NB4 (cell line): ENCODE measurements at places on chromosomes 5 and 9.
A peak's percentile ranks its signal among the peaks of the same experiment; 100 is the strongest.

GRCh38 chr9:92496396-92497176 lies 14.3 kb upstream of the ASPN start:
- no peak for DNase-seq

DNA sequence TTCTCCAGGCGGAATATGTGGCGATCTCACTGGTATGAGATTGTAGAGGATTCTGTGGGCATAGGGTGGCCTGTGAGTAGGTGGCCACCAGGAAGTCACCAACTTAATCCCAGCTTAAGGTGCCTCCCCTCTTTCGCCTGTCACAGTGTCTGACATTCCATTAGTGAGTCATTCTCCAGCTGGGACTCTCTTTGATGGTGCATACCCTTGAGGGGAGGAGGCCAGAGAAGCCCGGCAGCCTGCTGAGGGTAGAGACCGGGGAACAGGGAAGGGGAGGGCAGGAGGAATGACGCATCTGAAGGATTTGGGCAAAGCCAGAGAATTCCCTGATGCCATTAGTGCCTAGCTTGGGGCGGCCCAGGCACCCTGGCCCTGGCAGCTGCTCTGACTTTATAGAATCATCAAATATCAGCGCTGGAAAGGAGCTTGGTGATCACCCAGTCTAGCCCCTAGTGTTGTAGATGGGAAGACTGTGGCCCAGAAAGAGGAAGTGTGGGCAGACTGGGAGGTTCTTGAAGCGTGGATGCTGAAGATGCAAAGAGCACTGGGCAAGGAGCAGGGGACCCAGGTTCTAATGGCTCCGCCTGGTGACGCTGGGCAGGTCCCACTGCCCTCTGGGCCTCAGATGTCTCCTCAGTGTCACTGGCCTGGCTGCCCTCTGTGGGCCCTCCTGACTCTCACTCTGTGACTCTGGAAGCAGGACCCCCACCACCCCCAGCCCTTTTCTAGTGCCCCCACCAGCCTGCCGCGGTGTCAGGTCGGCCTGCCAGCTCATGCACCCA lies 41.4 kb downstream of the DAB2IP start:
- peak; percentile 47 for DNase-seq

- DNase-seq = no peak
Measured at GRCh38 chr5:11814373-11814772, 89.9 kb downstream of the CTNND2 start.

DNA sequence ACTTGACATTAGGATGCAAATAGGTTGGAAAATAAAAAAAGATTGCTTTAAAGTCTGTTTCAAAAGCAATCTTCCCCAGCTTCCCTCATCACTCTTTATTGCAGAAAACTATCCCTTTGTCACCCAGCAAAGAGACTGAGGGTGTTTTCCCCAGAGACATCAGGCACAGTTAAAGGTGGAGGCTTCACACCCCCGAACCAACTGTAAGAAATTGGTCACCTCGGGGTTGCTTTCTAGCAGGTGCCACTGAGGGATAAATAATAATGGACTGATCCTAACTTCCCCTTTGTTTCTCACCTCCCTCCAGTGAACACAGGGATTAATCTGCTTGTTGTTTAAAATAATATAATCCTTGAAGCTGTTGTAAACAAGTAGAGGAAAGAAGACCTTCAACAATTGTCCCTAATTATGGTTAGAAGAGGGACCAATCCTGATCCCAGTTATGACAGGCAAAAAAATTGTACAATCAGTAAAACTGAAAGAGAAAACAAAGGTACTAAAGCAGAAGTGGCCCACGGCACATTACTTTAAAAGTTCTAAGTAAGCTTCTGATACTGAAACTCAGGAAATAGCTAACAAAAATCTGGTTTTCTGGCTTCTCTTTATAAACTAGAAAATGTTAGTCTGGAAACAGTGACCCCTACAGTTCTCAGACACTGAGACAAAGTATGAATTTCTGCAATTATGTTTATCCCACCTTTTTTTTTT lies 6.6 kb upstream of the PCSK1 start:
- no peak for DNase-seq

GRCh38 chr9:114607671-114608524 lies 3.2 kb upstream of the TMEM268 start:
- no peak for DNase-seq

DNA sequence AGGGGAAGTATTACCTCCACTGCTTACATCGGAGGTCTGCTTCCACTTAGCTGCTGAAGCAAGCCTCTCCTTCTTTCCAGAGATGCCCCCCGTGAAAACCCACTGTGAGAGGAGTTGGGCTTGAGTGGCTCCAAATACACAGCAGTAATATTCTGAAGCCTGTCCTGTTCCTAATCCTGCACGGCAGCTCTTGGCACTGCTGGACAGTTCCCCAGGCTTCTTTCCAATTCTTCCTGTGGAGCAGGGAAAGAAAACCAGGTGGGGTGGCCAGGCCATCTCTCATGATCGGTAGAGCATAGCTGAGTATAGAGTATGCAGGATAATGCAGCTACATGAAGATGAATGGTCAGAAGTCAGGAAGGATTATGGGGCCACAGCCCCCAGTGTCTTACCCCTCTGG lies 335.3 kb downstream of the MARCHF11 start:
- no peak for DNase-seq

DNA sequence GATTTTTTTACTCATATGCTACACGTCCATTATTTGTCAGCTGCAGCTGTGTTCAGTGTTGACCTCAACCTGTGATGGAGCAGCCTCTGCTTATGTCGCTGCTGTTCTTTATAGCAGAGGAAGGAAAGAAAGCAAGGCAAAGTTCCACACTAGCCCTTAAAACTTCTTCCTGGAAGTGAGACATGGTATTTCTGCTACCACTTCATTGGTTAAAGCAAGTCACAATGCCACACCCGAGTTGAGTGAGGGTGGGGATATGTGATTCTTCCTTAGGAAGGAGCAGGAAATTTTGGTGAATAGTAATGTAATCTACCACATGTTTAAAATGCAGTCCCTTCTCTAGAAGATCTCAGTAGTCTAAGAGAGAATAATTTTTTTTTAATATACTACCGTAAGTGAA lies 224.8 kb upstream of the DMRT1 start:
- DNase-seq = no peak

- peak; percentile 97 for DNase-seq
Measured at GRCh38 chr5:151150471-151151262, 6.9 kb downstream of the ANXA6 start.

DNA sequence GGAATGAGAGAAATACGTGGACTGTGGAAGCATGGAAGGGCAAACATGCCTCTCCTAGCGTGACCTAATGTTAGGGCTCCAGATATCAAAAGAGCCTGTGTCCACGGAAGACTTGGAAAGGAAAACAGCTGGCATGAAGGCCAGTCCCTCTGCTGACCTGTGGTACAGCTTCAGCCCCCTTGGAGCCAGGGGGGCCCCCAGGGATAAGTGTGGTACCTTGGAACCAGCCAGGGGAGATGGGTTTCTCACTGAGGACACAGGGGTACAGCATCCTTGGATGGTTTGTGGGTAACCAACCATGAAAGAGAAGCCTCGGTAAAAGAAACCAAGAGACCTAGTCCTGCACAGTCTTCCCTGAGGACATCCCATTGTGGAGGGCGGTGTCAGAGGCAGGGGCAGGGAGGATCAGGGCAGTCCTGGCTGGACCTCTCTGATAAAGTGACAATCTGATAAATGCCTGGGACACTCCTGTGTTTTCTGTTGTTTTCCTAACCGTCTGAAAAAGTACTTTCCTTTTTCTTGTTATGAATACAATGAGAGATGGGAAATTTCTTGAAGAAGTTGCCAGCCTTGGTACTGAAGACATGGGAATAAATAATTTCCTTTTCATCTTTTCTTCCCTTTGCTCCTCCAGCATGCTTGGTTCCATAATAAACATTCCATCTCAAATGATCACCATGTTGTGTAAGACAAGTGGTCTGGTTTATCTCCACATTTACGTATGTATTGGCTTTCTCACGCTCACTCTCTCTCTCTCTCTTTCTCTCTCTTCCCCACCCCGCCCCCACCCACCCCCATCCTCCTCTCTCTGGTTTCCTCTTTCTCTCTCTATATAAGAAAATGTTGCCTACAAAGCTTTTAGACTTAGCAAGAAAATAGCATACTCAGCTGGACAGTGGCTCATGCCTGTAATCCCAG lies 102.1 kb downstream of the SUSD1 start:
- DNase-seq = no peak

GRCh38 chr5:173907686-173908371 lies 19.7 kb downstream of the CPEB4 start:
- DNase-seq = no peak

DNA sequence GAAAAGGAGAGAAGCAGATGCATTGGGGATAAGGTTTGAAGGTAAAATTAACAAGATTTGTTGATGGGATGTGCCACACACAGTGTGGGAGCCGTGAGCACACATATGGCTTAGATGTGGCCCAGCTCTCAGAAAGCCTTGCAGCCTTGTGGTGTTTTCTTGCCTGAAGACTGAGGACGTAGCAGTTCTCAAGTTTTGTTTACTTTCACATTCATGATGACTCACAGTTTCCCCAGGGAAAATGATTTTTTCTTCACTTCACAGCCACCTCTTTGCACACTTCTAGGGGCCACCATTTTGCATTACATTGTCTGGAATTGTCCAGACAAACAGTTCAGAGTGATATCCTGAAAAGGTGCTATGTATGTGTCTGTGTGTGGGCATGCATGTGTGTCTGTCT lies 126.2 kb downstream of the BASP1 start:
- DNase-seq = peak; percentile 80

DNA sequence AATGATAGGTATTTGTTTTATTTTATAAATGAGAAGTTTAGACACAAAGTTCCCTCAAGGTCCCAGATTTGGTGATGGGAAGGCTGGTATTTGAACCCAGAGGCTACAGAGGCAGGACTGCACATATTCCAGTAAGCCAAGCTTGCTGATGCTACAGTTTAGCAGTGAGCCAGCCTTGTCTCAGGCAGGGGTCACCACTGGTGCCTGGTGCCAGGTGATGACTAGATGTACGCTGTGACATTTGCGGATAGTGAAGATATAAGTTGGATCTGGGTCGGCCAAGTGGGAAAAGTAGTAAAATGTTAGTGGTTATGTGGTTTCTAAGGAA lies 143.9 kb downstream of the AOPEP start:
- no peak for DNase-seq

DNA sequence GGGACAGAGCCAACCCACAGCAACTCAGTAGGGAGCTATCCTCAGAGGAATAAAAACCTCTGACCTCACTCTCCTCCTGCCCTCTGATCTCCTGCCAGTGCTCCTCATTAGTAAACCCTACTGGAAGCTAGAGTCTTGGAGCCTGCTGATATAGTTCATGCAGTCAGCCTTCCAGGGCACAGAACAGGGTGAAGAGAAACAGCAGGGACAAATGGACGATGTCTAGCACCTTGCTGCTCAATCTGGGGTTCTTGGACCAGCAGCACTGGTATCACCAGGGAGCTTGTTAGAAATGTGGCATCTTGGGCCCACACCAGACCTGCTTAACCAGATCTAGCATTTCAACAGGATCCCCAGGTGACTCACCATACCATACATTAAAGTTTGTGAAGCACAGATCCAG lies 5.5 kb upstream of the GALNT12 start:
- no peak for DNase-seq

- DNase-seq = peak; percentile 49
Measured at GRCh38 chr9:37295796-37296195, 126.7 kb upstream of the GRHPR start.

DNA sequence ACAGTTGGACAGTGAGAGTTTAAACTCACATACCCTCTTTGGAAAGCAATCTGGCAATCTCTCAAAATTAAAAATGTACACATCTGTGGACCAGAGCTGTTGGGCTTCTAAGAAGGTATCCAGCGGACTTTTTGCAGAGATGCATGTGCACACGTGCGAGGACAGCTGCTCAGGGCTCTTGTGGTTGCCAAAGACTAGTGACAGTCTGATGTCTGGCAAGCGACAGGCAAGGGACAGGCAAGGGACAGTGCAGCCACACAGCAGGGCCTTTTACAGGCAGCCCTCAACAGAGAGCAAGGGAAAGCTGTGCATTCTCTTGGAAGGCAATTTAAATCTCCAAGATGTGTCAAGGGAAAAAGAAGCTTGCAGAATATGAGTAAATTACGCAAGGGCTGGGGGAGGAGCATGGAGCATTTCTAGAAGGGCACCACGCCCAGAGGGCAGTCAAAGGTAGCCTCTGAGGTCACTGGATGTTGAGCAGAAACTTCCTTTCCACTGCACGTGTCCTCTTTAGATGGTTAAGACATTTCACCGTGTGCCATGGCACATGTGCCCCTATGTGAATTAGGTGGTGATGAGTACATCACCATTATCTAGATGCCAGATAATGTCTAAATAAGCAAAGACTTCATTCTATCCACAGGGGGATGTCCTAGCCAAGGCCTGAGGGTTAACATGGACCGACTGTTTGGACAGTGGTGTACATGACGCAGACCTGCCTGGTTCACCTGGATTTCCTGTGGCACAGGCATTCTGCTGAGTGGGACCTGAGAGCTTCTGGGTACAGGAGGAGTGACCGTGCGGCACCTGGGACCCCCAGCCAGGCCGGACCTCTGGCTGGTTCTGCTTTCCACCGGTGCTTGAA lies 9.1 kb downstream of the GFPT2 start:
- peak; percentile 51 for DNase-seq

- DNase-seq = no peak
Measured at GRCh38 chr9:135726138-135726853, 24.3 kb downstream of the KCNT1 start.

DNA sequence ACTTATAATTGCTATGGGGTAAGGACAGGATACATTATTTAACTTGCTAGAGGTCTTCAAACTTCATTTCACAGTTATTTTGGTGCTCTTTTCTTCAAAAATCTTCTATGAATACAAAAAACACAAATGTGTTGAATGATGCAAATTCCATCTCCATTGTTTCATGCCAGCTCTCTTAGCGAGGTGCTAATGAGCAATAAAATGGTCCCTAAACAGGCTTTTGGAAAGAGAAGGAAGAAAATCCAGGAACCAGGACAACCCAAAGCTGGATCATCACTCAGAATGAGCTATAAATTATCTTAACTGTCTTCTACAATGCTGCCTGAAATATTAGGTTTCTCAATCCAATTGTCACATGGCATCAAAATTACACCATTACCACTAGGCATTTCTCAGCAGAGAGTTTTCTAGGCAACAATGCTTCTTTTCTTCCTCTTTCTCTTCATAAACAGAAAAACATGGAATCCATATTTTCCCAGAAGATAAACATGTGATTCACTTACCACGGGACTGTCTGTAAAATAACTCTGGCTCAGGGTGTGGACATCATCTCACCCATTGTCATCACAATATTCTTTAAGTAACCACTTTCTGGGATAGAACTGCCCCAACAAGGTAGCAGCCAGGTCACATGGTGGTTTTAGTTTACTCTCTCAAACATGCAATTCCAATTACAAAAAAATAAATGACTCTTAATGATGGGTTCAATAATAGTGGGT lies 249.4 kb downstream of the NPR3 start:
- no peak for DNase-seq

GRCh38 chr9:24731754-24732153 lies 186.1 kb upstream of the IZUMO3 start:
- no peak for DNase-seq

- DNase-seq = no peak
Measured at GRCh38 chr5:55021410-55021809, 2.6 kb upstream of the GZMK start.
